ENCODE measurements at places on chromosomes 4 and X. TPM values are rescaled to one million over a fixed set of nuclear protein-coding genes. Genes with fewer than 3 reads are reported as not detected.

The ARSJ gene
- total RNA-seq, result 20.6 TPM

The PPEF1 gene
- 0.95 TPM for total RNA-seq

The ZNF711 gene
- total RNA-seq, result 52.6 TPM

The SSX2 gene
- total RNA-seq, result not detected

The IDH3G gene
- 21.0 TPM for total RNA-seq

The SLC25A43 gene
- 12.4 TPM for total RNA-seq

The TMSB15A gene
- total RNA-seq, result 28.0 TPM

The IQCM gene
- not detected for total RNA-seq

The TENM3 gene
- 26.6 TPM for total RNA-seq

The SOWAHB gene
- total RNA-seq, result 3.9 TPM

The MAGEA2B gene
- total RNA-seq, result not detected

The GAGE1 gene
- not detected for total RNA-seq

The GRPR gene
- total RNA-seq, result 1.1 TPM

The COL4A6 gene
- total RNA-seq, result 39.0 TPM

The AMTN gene
- total RNA-seq, result not detected

The DKK2 gene
- total RNA-seq, result 27.3 TPM

The SLC49A3 gene
- 2.1 TPM for total RNA-seq

The CSAG3 gene
- total RNA-seq, result not detected

The VEGFC gene
- 15.4 TPM for total RNA-seq

The ASB9 gene
- total RNA-seq, result 3.4 TPM

The CXCL3 gene
- total RNA-seq, result not detected

The FLNA gene
- total RNA-seq, result 1,306 TPM

All from urinary bladder (tissue), 4 donors.